ENCODE measurements at places on chromosomes 2 and 18.

GRCh38 chr2:145258903-145259579, 739.1 kb upstream of the ZEB2 start:
- H3K27ac ChIP-seq, result no peak overlapping the region
- DNase-seq, result peak; percentile 8
- H3K4me1 ChIP-seq, result no peaks in the 10 kb centered on the region
- no peak overlapping the region for H3K4me3 ChIP-seq
- H3K27me3 ChIP-seq, result peaks cover 2% of the 10 kb centered on the region

GRCh38 chr2:39508198-39508597, 71.1 kb upstream of the MAP4K3 start:
- H3K27ac ChIP-seq, result no peak overlapping the region
- H3K4me3 ChIP-seq, result no peak overlapping the region
- peaks cover 19% of the 10 kb centered on the region for H3K4me1 ChIP-seq
- no peaks in the 10 kb centered on the region for H3K36me3 ChIP-seq

DNA sequence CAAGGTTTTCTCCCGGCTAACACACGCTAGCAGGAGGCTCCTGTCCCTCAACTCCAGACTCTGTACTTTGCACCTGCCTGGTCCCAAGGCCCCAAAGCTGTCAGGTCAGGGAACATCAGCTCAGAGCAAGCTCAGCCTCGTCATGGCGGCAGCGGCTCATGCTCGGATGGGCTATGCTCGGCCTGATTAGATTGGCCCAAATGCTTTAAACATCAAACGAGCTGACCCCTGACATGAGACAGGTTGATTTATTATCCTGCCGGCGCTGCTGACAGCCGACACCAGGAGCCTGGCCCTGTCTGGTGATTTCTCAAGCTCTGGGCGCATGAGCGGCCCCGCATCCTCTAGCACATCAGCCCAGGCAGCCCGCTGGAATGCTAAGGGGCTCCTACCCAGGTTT, 436.4 kb downstream of the EIPR1 start:
- no peak overlapping the region for H3K4me3 ChIP-seq
- H3K4me1 ChIP-seq, result no peaks in the 10 kb centered on the region
- no peak overlapping the region for H3K27ac ChIP-seq
- DNase-seq, result no peak
- no peaks in the 10 kb centered on the region for H3K36me3 ChIP-seq

DNA sequence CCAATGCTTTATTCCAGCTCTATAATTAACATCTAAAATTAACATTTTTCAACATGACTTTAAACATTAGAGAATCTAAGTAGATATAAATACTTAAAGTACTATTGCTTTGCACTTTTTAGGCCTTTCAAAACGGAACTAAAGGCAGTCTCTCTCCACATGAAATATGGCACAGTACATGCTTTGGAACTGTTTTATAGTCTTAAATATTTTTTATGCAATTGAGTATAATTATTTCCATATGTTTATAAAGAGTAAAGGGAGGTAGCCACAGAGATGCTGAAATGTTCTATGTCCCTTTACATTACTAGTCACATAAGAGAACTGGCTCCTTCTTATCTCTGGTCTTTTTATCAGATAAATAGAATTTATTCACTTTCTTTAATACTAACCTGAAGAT, 674.0 kb downstream of the PLCL1 start:
- H3K4me1 ChIP-seq, result no peaks in the 10 kb centered on the region
- DNase-seq, result no peak
- H3K27ac ChIP-seq, result no peak overlapping the region
- H3K27me3 ChIP-seq, result no peaks in the 10 kb centered on the region
- H3K4me3 ChIP-seq, result no peak overlapping the region

- H3K27me3 ChIP-seq, result no peaks in the 10 kb centered on the region
- no peak overlapping the region for H3K4me3 ChIP-seq
- no peak overlapping the region for H3K27ac ChIP-seq
- peak; percentile 6 for DNase-seq
- H3K4me1 ChIP-seq, result no peaks in the 10 kb centered on the region
Observed at GRCh38 chr2:240463866-240464481, 28.5 kb downstream of the GPC1 start.

GRCh38 chr18:14939141-14939540, 191.2 kb downstream of the ANKRD30B start:
- H3K36me3 ChIP-seq, result no peaks in the 10 kb centered on the region
- H3K4me3 ChIP-seq, result no peak overlapping the region
- H3K4me1 ChIP-seq, result no peaks in the 10 kb centered on the region
- DNase-seq, result no peak
- no peaks in the 10 kb centered on the region for H3K27me3 ChIP-seq
- H3K27ac ChIP-seq, result no peak overlapping the region

GRCh38 chr2:40512256-40512655, 60.4 kb upstream of the SLC8A1 start:
- H3K4me3 ChIP-seq, result no peak overlapping the region
- H3K4me1 ChIP-seq, result no peaks in the 10 kb centered on the region
- H3K36me3 ChIP-seq, result no peaks in the 10 kb centered on the region

DNA sequence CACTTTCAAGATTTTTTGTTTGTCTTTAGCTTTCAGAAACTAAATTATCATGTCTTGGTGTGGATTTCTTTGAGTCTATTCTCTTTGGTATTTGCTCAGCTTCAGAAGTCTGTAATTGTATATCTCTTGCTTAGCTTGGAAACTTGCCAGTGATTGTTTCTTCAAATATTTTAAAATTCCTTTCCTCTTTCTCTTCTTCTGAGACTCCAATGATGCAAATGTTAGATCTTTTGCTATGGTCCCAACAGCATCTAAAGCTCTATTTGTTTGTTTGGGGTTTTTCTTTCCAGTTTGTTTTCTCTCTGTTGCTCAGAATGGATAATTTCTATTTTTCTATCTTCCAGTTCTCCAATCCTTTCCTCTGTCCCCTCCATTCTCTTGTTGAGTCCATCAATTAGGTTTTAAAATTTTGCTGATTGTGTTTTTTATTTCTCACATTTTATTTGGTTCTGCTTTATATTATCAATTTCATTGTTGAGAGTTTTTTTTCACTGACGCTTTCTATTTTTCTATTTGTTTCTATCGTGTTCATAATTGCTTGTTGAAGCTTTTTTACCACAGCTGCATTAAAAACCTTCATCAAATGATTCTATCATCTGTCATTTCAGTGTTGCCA, 81.5 kb upstream of the DAPL1 start:
- H3K27ac ChIP-seq, result no peak overlapping the region
- DNase-seq, result no peak
- no peaks in the 10 kb centered on the region for H3K36me3 ChIP-seq
- no peaks in the 10 kb centered on the region for H3K4me1 ChIP-seq
- H3K27me3 ChIP-seq, result peaks cover 7% of the 10 kb centered on the region

DNA sequence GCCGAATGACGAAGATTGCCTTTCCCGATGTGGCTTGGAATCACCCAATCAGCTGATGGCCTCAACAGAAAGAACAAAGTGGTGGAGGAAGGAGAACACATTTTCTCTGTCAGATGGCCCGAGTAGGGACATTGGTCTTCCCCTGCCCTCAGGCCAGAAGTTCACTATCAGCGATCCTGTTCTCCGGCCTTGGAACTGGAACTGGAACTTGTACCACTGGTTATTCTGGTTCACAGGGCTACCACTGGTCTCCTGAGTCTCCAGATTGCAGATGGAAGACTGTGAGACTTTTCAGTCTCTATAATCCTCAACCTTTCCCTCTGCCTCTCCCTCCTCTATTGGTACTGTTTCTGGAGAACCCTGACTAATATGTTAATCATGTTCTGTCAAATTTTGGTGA, 180.4 kb downstream of the ANKRD30B start:
- H3K4me1 ChIP-seq, result peaks cover 7% of the 10 kb centered on the region
- no peak overlapping the region for H3K4me3 ChIP-seq
- DNase-seq, result no peak
- no peaks in the 10 kb centered on the region for H3K27me3 ChIP-seq
- no peaks in the 10 kb centered on the region for H3K36me3 ChIP-seq

DNA sequence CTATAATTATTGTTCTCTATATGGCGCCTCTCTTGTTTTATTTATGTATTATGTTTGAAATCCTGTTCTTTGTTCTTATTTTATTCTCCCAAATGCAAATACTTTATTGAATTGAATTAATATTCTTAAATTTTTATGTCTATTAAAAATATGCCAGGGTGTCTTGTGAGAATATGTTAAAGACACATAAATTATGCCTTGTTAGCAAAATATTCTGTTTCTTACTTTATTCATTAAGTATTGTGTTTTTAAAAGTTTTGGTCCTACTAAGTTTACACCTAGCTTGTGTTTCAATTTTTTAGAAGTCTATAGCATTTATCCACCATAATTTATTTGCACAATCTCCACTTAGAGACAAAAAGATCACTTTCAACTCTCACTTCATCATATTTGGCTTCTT, 741.5 kb upstream of the SLC39A10 start:
- no peak overlapping the region for H3K27ac ChIP-seq
- no peaks in the 10 kb centered on the region for H3K36me3 ChIP-seq
- DNase-seq, result no peak
- H3K4me3 ChIP-seq, result no peak overlapping the region
- H3K4me1 ChIP-seq, result no peaks in the 10 kb centered on the region

- peaks cover 33% of the 10 kb centered on the region for H3K36me3 ChIP-seq
- H3K27me3 ChIP-seq, result peaks cover 2% of the 10 kb centered on the region
- DNase-seq, result no peak
- peak overlapping the region; percentile 50 for H3K27ac ChIP-seq
- peaks cover 74% of the 10 kb centered on the region for H3K4me1 ChIP-seq
Observed at GRCh38 chr2:102021779-102022178, 30.0 kb downstream of the IL1R2 start.

- no peaks in the 10 kb centered on the region for H3K36me3 ChIP-seq
- H3K4me1 ChIP-seq, result peaks cover 55% of the 10 kb centered on the region
- H3K27ac ChIP-seq, result peak overlapping the region; percentile 71
- H3K4me3 ChIP-seq, result peak overlapping the region; percentile 83
- no peak for DNase-seq
Observed at GRCh38 chr2:38375696-38376345, 1.3 kb downstream of the ATL2 start.

GRCh38 chr18:65725251-65726050, 25.4 kb upstream of the CDH7 start:
- no peak for DNase-seq
- H3K4me3 ChIP-seq, result no peak overlapping the region
- H3K27me3 ChIP-seq, result no peaks in the 10 kb centered on the region
- no peaks in the 10 kb centered on the region for H3K4me1 ChIP-seq

- no peak for DNase-seq
- no peak overlapping the region for H3K4me3 ChIP-seq
- no peaks in the 10 kb centered on the region for H3K36me3 ChIP-seq
- H3K27ac ChIP-seq, result no peak overlapping the region
Observed at GRCh38 chr2:55010915-55011314, 39.3 kb downstream of the RTN4 start.

DNA sequence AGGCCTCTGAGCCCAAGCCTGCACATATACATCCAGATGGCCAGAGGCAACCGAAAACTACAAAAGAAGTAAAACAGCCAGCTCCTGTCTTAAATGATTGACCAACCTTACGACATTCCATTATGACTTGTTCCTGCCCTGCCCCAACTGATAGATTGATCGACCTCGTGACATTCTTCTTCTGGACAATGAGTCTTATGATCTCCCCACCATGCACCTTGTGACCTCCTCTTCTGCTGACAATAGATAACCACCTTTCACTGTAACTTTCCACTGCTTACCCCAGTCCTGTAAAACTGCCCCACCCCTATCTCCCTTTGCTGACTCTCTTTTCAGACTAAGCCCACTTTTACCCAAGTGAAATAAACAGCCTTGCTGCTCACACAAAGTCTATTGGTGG, 670.0 kb upstream of the PKDCC start:
- DNase-seq, result no peak
- no peaks in the 10 kb centered on the region for H3K36me3 ChIP-seq
- no peak overlapping the region for H3K4me3 ChIP-seq
- H3K27ac ChIP-seq, result no peak overlapping the region

- H3K27ac ChIP-seq, result no peak overlapping the region
- peaks cover 8% of the 10 kb centered on the region for H3K4me1 ChIP-seq
- H3K36me3 ChIP-seq, result no peaks in the 10 kb centered on the region
- no peak for DNase-seq
- peaks cover 14% of the 10 kb centered on the region for H3K27me3 ChIP-seq
- no peak overlapping the region for H3K4me3 ChIP-seq
Observed at GRCh38 chr18:70296289-70296688, 7.4 kb downstream of the SOCS6 start.

DNA sequence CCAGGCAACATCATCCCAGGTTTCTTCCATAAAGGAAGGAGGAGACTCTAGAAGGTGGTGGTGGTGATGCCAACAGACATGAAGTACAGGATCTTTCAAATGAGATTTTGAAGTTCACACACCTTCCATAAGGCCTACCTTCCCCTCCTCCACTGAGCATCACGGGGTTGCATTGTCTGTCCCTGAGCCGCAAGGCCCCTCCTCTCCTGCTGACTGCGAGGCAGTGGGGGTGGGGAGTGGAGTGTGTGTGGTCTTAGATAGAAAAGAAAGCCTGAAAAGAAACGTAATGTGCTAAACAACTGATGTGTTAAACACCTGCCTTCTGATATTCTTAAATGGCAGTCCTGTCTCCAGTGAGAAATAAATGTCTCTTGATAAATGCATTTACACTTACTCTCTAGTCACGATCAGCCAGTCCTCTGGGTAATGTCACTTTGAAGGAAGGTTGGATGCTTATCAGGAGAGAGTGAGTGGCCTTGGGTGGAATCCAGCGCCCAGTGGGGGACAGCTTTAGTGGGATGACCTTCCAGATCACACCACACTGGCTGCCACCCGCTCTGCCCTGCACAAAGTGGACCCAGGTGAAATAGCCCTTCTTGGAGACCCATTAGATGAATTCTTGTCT, 5.5 kb upstream of the SCYGR5 start:
- H3K27me3 ChIP-seq, result no peaks in the 10 kb centered on the region
- no peak overlapping the region for H3K4me3 ChIP-seq
- no peaks in the 10 kb centered on the region for H3K36me3 ChIP-seq

GRCh38 chr18:40215979-40216378, 1739.1 kb upstream of the PIK3C3 start:
- H3K4me1 ChIP-seq, result no peaks in the 10 kb centered on the region
- H3K36me3 ChIP-seq, result no peaks in the 10 kb centered on the region
- no peak overlapping the region for H3K4me3 ChIP-seq
- no peaks in the 10 kb centered on the region for H3K27me3 ChIP-seq
- DNase-seq, result no peak

GRCh38 chr18:32138332-32138982, 46.8 kb downstream of the RNF138 start:
- no peak for DNase-seq
- no peaks in the 10 kb centered on the region for H3K36me3 ChIP-seq
- peak overlapping the region; percentile 9 for H3K27ac ChIP-seq

- no peak overlapping the region for H3K27ac ChIP-seq
- DNase-seq, result no peak
- no peak overlapping the region for H3K4me3 ChIP-seq
- peaks cover 4% of the 10 kb centered on the region for H3K27me3 ChIP-seq
- no peaks in the 10 kb centered on the region for H3K36me3 ChIP-seq
Observed at GRCh38 chr2:46796843-46797625, 118.6 kb downstream of the MCFD2 start.

GRCh38 chr2:136110526-136110925, 7.4 kb downstream of the CXCR4 start:
- no peak for DNase-seq
- H3K27me3 ChIP-seq, result no peaks in the 10 kb centered on the region
- peaks cover 31% of the 10 kb centered on the region for H3K36me3 ChIP-seq
- no peak overlapping the region for H3K4me3 ChIP-seq
- H3K27ac ChIP-seq, result no peak overlapping the region

- no peaks in the 10 kb centered on the region for H3K27me3 ChIP-seq
- peaks cover 4% of the 10 kb centered on the region for H3K36me3 ChIP-seq
- H3K4me1 ChIP-seq, result peaks cover 34% of the 10 kb centered on the region
- no peak overlapping the region for H3K27ac ChIP-seq
- no peak for DNase-seq
Observed at GRCh38 chr2:177413703-177414102, 21.1 kb downstream of the AGPS start.

GRCh38 chr2:241507430-241508239, 749 bp downstream of the STK25 start:
- DNase-seq, result peak; percentile 48
- peak overlapping the region; percentile 79 for H3K4me3 ChIP-seq
- H3K27ac ChIP-seq, result peak overlapping the region; percentile 33
- no peaks in the 10 kb centered on the region for H3K27me3 ChIP-seq
